Thoracic aorta (tissue), 2 donors: ENCODE measurements at places on chromosomes 13 and 19.

DNA sequence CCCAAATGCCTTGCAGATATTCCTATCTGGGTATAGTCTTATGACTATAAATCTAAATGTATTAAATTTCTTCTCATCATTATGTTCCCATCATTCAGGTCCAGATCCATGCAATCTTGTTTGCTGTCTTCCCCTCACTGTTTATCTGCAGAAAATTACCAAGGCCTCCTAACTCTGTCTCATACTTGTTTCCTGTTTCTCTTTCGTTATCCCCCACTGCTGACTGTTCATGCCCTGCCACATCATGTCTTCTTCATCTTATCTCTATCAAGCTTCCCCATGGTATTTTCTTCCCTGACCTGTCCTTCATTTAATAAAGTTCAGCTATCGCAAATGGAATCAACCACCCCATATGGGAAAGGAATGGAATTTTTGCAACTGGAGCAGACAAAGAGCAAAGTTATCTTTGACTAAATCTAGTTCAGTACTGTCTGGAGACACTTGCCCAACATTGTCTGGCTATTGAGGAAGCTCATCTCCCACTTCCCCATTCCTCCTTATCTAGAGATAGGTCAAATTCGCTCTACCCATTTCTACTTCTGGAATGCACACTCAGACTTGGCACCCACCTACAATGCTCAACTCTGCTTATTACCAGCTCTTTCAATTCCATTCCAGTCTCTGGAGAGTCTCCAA lies 1358.1 kb downstream of the EFNB2 start:
- DNase-seq, result no peak

DNA sequence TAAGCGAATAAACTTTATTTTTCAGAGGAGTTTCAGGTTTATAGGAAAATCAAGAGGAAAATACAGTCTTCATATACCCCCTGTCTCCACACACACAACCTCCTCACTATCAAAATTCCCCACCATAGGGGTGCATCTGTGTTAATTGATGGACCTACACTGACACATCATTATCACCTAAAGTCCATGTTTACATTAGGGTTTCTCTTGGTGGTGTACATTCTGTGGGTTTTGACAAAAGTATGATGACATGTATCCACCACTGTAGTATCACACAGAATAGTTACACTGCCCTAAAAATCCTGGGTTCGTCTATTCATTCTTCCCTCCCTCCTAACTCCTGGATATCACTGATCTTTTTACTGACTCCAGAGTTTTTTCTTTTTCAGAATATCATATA lies 654.2 kb downstream of the UQCRFS1 start:
- DNase-seq, result no peak

- no peak for DNase-seq
These were observed 15.7 kb downstream of the PNPLA6 start for GRCh38 chr19:7550987-7551761.

- DNase-seq, result no peak
These were observed 2.9 kb upstream of the UFM1 start for GRCh38 chr13:38346764-38347163.

DNA sequence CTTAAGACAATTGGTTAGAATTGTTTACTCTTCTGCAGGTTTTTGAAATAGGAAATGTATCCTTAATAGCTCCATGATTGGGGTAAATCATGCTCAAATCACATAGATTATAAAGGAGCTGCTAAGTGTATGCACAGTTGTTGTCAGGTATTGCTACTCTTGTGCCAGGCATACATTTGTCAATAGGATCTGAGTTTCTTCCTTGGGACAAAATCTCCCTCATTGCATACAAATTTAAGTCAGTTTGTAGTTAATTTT lies 109.3 kb upstream of the MLNR start:
- no peak for DNase-seq

- DNase-seq, result no peak
These were observed 865.2 kb upstream of the SLC10A2 start for GRCh38 chr13:103931331-103931845.

GRCh38 chr19:33193269-33193864 lies 763 bp upstream of the LRP3 start:
- DNase-seq, result no peak

GRCh38 chr13:112142401-112142930 lies 75.5 kb downstream of the SOX1 start:
- no peak for DNase-seq

GRCh38 chr13:41418731-41419130 lies 38.6 kb upstream of the RGCC start:
- no peak for DNase-seq

GRCh38 chr19:3636506-3636905 lies 9.9 kb upstream of the CACTIN start:
- no peak for DNase-seq

DNA sequence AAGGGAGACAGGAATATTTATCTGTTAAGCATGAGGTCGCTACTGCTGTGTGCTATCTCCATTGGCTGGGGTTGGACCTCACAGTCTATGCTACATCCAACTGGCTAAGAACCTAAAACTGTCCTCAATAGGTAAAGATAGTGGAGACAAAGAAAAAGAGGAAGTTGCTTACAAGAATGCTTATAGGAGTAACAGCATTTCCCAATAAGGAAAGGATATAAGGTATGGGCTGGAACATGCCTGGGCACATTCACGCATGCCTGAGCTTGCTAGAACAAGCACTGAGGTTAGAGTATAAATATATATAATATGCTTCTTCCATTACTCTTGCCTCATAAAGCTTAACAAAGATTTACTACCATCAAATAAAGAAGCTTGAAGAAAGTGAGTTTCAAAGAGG lies 47.9 kb upstream of the CEACAM21 start:
- DNase-seq, result no peak

DNA sequence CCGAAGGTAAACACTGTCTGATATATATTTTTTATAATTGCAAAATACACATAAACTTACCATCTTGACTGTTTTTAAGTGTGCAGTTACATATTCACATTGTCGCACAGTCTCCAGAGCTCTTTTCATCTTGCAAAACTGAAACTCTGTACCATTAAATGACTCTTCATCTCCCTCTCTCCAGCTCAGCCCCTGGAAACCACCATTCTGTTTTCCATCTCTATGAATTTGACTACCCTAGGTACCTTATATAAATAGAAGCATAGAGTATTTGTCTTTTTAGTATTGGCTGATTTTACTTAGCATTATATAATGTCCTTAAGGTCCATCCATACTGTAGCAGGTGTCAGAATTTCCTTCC lies 45.8 kb downstream of the LRCH1 start:
- no peak for DNase-seq

GRCh38 chr19:38290631-38291147 lies 13.4 kb upstream of the C19orf33 start:
- DNase-seq, result no peak
